ENCODE measurements at places on chromosomes 6 and 20.

DNA sequence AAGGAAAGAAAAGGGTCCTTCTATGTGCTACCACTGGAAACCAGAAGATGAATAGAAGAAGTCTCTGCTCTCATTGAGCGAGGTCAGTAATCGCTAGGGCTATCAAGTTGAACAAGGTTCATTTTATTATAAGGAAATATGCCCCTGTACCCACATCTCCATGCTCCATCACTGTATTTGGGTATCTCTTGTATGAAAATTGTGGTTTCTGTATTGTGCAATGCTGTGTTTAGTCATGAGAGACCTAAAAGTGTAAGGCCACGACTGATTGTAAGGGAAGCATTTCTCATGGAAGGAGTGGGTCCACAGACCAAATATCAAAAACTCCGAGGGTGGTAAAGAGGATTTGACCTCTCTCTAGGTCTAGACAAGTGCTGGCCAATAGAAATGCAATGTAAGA, 3.6 kb upstream of the HS3ST5 start:
- no peaks in the 10 kb centered on the region for H3K36me3 ChIP-seq
- no peak for DNase-seq
- peaks cover 17% of the 10 kb centered on the region for H3K27me3 ChIP-seq
- no peak overlapping the region for H3K27ac ChIP-seq

- H3K27me3 ChIP-seq, result peaks cover 7% of the 10 kb centered on the region
- no peak overlapping the region for H3K27ac ChIP-seq
- peak; percentile 20 for DNase-seq
- peaks cover 26% of the 10 kb centered on the region for H3K4me1 ChIP-seq
Observed at GRCh38 chr20:2521369-2522305, 12.9 kb upstream of the ZNF343 start.

GRCh38 chr6:157989541-157990289, 8.1 kb downstream of the SYNJ2 start:
- peaks cover 57% of the 10 kb centered on the region for H3K4me1 ChIP-seq
- peaks cover 8% of the 10 kb centered on the region for H3K36me3 ChIP-seq
- H3K27ac ChIP-seq, result no peak overlapping the region
- H3K27me3 ChIP-seq, result no peaks in the 10 kb centered on the region

GRCh38 chr20:24895898-24896658, 53.0 kb upstream of the CST7 start:
- no peak overlapping the region for H3K4me3 ChIP-seq
- no peak overlapping the region for H3K27ac ChIP-seq
- DNase-seq, result no peak
- no peaks in the 10 kb centered on the region for H3K36me3 ChIP-seq
- H3K4me1 ChIP-seq, result no peaks in the 10 kb centered on the region

GRCh38 chr6:143111443-143111842, 50.8 kb downstream of the AIG1 start:
- H3K4me1 ChIP-seq, result peaks cover 6% of the 10 kb centered on the region
- no peaks in the 10 kb centered on the region for H3K27me3 ChIP-seq
- H3K36me3 ChIP-seq, result no peaks in the 10 kb centered on the region

DNA sequence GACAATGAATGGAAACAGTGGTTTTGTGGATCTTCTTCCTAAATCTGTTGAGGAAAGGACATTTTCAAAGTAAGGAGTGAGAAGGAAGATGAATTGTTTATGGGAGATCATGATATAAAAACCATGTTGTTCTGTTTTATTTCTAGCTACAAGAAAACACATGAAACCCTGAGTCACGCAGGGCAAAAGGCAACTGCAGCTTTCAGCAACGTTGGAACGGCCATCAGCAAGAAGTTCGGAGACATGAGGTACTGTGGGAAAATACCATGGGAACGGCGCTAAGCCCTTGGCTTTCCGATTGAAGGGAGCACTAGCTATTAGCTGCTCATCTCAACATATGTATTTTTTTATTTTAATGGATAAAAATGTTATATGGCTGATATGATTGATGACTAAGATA, 53.6 kb downstream of the HDDC2 start:
- H3K27me3 ChIP-seq, result peaks cover 8% of the 10 kb centered on the region
- no peak overlapping the region for H3K27ac ChIP-seq
- H3K36me3 ChIP-seq, result no peaks in the 10 kb centered on the region
- H3K4me3 ChIP-seq, result no peak overlapping the region

DNA sequence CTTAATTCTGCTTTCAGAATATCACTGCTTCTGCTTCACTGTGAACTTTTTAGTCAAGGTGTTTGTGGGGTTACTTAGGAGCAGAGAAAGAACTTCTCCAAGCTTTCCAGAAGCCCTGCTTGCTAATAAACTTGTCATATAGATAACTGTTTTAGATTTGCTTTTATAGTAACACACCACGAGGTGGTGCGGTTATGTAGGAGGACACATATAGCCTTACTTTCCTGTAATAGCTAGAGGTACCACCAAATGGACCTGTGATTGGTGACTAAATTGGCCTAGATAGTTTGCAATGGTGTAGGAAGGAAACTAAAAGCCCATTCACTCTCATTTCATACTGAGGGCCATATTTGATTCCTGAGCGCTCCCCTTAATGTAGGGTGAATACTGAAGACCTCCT, 52.3 kb upstream of the BCLAF1 start:
- DNase-seq, result no peak
- peaks cover 6% of the 10 kb centered on the region for H3K27me3 ChIP-seq
- H3K36me3 ChIP-seq, result no peaks in the 10 kb centered on the region
- H3K27ac ChIP-seq, result no peak overlapping the region
- no peaks in the 10 kb centered on the region for H3K4me1 ChIP-seq
- H3K4me3 ChIP-seq, result no peak overlapping the region

GRCh38 chr20:25863536-25864325, 167.1 kb upstream of the ZNF337 start:
- H3K4me3 ChIP-seq, result peak overlapping the region; percentile 33
- peak overlapping the region; percentile 44 for H3K27ac ChIP-seq
- peaks cover 73% of the 10 kb centered on the region for H3K4me1 ChIP-seq
- H3K36me3 ChIP-seq, result no peaks in the 10 kb centered on the region

DNA sequence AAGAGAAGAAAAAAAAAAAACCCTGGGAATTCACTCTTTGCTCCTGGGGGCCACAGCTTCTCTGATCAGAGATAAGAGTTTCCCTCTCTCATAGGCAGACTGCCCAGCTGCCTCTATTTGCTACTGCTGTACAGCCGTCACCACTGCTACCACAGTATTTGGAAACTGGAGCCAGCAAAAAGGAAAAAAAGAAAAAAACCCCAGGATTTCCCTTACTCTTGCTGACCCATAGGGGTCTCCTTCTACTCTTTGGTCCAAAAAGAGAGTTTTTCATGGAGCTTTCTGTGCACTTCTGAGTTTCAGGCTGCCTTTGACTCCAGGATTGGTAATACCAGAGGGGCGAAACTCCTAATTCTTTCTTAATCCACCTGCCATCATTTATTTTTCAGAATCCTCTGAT, 89.7 kb downstream of the MDGA1 start:
- H3K27ac ChIP-seq, result no peak overlapping the region
- peaks cover 46% of the 10 kb centered on the region for H3K27me3 ChIP-seq
- no peak for DNase-seq
- no peaks in the 10 kb centered on the region for H3K36me3 ChIP-seq
- no peaks in the 10 kb centered on the region for H3K4me1 ChIP-seq
- no peak overlapping the region for H3K4me3 ChIP-seq

- H3K4me3 ChIP-seq, result no peak within 1 kb of the TSS
- no peaks in the 10 kb centered on the region for H3K4me1 ChIP-seq
- H3K36me3 ChIP-seq, result no peaks in the 10 kb centered on the region
- peaks cover 40% of the 10 kb centered on the region for H3K27me3 ChIP-seq
Observed at GRCh38 chr6:30940361-30940986, at the start of gene MUCL3. Gene MUCL3, plus strand, starts transcription at chr6:30940973. Its CDS starts 27 bp downstream, at chr6:30941000.

GRCh38 chr6:32196682-32197616, 4.5 kb upstream of the GPSM3 start:
- peaks cover 39% of the 10 kb centered on the region for H3K4me1 ChIP-seq
- peak overlapping the region; percentile 98 for H3K27ac ChIP-seq
- DNase-seq, result no peak

DNA sequence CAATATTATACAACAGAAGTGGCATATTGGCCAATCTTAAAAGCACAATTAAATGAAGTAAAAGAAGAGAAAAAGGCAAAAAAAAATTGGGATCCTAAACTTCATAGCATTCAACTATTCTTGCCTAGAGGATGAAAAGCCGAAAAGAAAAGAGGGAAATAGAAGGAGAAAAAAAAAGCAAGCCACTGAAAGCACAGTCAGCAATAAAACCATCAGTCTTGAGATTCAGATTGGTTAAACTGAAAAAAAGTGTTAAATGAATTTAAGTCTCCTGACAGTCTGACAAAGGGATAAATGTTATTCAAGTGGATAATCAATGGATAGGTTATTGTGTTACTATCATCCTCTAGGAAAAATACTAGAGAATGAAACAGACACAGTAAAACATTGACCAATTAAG, 19.9 kb downstream of the MOXD1 start:
- no peak overlapping the region for H3K27ac ChIP-seq
- no peak for DNase-seq
- peaks cover 21% of the 10 kb centered on the region for H3K27me3 ChIP-seq
- no peak overlapping the region for H3K4me3 ChIP-seq
- H3K4me1 ChIP-seq, result no peaks in the 10 kb centered on the region

GRCh38 chr6:158086504-158087223, 81.4 kb downstream of the SERAC1 start:
- no peaks in the 10 kb centered on the region for H3K27me3 ChIP-seq
- peaks cover 14% of the 10 kb centered on the region for H3K4me1 ChIP-seq
- peak overlapping the region; percentile 44 for H3K27ac ChIP-seq
- peak; percentile 12 for DNase-seq
- peak overlapping the region; percentile 7 for H3K4me3 ChIP-seq

DNA sequence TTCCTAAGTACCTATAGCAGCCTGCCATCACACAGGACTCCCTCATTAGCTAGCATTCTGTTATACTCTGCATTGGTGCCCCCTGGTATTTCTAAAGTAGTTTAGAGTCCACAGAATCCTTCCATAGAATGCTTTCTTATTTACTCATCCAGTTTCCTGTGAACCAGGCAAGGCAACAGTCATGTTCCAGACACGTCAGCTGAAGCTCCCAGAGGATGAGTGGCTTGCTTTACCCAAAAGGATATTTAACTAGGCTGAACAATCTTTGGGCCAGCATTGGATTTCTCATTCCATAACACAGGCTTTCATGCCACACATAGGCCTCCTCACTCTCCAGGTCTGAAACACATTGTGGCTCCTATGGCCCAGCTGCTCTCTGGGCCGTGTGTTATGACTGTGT, 203.8 kb upstream of the MAP3K7 start:
- no peak overlapping the region for H3K4me3 ChIP-seq
- no peaks in the 10 kb centered on the region for H3K4me1 ChIP-seq
- H3K36me3 ChIP-seq, result no peaks in the 10 kb centered on the region
- DNase-seq, result no peak
- H3K27me3 ChIP-seq, result peaks cover 2% of the 10 kb centered on the region

- H3K4me3 ChIP-seq, result no peak overlapping the region
- H3K4me1 ChIP-seq, result no peaks in the 10 kb centered on the region
- peaks cover 3% of the 10 kb centered on the region for H3K27me3 ChIP-seq
- H3K27ac ChIP-seq, result no peak overlapping the region
- DNase-seq, result no peak
Observed at GRCh38 chr6:25337431-25337830, 58.3 kb downstream of the CARMIL1 start.

All from activated T-helper 1 cell treated with anti-CD3 and anti-CD28 coated beads, Interleukin-12 subunit alpha, Interleukin-12 subunit beta, Interleukin-2, Interleukin-4 antibody, amounts not matched to agents 30 ng/mL and 10 ng/mL and 1 ng/mL, durations not matched to agents 14 hours and 24 hours and 36 hours (primary cell).